T-helper 17 cell (primary cell): ENCODE measurements at places on chromosomes 2 and 18.

DNA sequence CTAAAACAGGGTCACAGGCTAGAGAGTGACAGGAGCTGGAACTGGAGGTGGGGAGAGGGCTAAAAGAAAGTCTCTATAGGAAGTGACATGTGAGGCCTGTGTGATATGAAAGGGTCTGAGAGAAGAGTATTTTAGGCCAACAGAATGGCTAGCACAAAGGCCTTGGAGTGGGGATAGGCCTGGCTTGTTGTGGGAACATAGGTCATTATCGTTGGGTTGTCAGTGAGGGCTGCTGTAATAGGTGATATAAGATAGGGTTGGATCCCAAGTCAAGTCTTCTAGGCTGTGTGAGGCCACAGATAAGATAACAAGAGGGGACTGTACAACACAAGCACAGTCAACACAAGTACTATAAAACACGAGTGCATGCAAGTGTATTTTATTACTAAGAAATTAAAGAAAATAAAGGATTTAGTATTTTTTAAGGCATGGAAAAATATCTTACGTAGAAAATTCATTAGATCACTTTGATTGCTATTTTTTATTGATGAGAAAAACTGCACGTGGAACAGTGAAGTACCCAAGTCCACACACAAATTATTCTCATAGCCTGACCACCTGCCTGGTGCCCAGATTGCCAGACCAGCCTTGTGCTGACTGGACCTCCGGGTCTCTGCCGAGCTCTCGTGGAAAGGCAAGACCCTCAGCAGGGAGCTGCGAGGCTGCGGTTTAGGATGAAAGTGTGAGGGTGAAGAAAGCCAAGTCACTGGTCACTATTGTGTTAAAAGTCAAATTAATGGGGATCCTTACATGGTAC, 14.1 kb downstream of the LTBP1 start:
- DNase-seq = no peak

DNA sequence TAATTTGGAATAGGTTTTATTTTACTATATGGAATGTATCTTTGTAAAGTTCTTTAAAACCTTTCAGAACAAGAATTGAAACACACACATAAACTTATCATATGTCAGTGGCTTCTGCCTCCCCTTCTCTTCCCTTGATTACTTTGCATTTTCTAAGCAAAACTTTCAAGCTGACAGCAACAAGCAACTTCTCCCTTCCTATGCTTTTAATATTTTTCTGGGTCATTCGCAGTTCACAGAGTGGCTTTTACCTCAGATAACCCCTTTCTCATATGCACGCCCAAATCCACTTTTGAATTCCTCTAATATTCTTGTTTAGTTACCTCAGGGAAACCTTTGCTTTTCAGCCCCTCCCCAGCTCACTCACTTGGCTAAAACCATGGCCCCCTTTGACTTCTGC, 36.7 kb upstream of the CDC42EP3 start:
- DNase-seq = no peak

DNA sequence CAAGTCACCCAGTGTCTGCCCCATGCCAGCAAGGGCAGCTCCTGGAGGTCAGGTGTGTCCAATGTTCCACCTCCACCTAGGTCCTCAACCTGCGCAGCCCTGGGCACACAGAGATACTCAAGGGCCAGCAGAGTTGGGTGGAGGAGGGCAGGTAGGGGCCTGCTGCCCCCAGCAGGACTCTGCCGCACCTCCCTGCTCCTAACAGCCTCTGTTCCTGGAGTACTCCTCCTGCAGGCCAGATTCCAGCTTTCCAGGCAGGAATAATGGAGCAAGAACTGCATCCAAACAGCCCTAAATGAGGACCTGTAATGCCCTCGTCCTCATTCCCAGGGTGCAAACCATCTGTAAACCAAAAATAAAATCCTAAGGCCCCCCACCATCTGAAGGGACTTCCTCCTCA, 44.4 kb upstream of the ACAA2 start:
- no peak for DNase-seq

DNA sequence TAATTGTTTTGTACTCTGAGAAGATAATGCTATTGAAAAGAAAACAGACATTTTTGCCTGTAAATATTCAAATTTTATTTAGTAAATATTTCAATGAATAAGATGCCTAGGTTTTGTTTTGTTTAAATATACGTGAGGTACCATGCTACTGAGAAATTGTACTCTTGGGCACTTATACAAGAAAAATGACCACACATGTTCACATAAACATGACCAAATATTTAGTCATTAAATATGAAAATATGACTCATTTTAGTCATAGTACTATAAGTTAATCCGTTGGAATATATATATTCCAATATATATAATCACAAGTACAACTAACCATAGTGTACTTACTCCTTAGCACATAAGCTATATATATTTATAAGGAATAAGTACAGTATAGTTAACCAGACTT, 56.7 kb upstream of the ZNF804A start:
- no peak for DNase-seq

- DNase-seq = no peak
Measured at GRCh38 chr2:225668606-225669266, 269.2 kb downstream of the NYAP2 start.

- DNase-seq = no peak
Measured at GRCh38 chr2:16568998-16569784, 96.4 kb downstream of the CYRIA start.
